ENCODE measurements at places on chromosomes 2 and 18. TPM values are rescaled to one million over a fixed set of nuclear protein-coding genes. Genes with fewer than 3 reads are reported as not detected.

Gene CCDC85A
- 20.9 TPM for total RNA-seq

Gene PLA2R1
- total RNA-seq = 37.4 TPM

Gene TUBA3E
- total RNA-seq = not detected

Gene CIB4
- not detected for total RNA-seq

Gene PCARE
- total RNA-seq = not detected

All from bladder microvascular endothelial cell (primary cell).